ENCODE measurements at places on chromosomes 11 and 22. TPM values are rescaled to one million over a fixed set of nuclear protein-coding genes. Genes with fewer than 3 reads are reported as not detected.

- H3K36me3 ChIP-seq = no peaks in the 10 kb centered on the region
- peak; percentile 62 for DNase-seq
- H3K27me3 ChIP-seq = no peaks in the 10 kb centered on the region
- H3K4me1 ChIP-seq = no peaks in the 10 kb centered on the region
These were observed 5.6 kb upstream of the KCTD17 start for GRCh38 chr22:37045958-37046357.

- DNase-seq = peak; percentile 99
- no peaks in the 10 kb centered on the region for H3K4me1 ChIP-seq
- H3K36me3 ChIP-seq = no peaks in the 10 kb centered on the region
- peaks cover 59% of the 10 kb centered on the region for H3K27me3 ChIP-seq
- H3K27ac ChIP-seq = no peak overlapping the region
- H3K4me3 ChIP-seq = no peak overlapping the region
These were observed 26.2 kb upstream of the TPBGL start for GRCh38 chr11:75214411-75214821.

DNA sequence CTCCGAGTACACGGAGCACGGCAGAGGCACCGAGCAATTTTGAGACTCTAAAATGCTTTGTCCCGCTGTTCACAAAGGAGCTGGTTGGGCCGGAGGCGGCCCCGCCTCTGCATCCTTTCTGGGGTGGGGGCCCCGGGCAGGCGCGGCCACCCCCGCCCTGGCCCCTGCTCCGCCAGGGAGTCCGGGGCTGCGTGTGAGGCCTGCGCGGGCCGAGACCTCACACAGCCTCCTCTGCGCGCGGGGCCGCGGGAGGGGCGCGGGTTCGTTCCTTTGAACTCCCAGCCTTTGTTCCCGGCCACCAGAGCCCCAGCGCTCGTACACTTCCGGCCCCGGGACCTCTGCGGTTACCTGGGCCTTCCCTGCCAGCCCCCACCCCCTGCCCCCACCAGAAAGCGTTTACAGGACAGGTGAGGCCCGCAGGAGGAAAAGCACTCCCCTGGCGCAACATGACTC lies 1.6 kb downstream of the FGF19 start:
- H3K4me3 ChIP-seq = no peak overlapping the region
- no peak overlapping the region for H3K27ac ChIP-seq

- peaks cover 3% of the 10 kb centered on the region for H3K4me1 ChIP-seq
- no peaks in the 10 kb centered on the region for H3K27me3 ChIP-seq
- peak; percentile 91 for DNase-seq
- H3K4me3 ChIP-seq = no peak overlapping the region
These were observed 533 bp downstream of the ELF5 start for GRCh38 chr11:34512840-34513681.

DNA sequence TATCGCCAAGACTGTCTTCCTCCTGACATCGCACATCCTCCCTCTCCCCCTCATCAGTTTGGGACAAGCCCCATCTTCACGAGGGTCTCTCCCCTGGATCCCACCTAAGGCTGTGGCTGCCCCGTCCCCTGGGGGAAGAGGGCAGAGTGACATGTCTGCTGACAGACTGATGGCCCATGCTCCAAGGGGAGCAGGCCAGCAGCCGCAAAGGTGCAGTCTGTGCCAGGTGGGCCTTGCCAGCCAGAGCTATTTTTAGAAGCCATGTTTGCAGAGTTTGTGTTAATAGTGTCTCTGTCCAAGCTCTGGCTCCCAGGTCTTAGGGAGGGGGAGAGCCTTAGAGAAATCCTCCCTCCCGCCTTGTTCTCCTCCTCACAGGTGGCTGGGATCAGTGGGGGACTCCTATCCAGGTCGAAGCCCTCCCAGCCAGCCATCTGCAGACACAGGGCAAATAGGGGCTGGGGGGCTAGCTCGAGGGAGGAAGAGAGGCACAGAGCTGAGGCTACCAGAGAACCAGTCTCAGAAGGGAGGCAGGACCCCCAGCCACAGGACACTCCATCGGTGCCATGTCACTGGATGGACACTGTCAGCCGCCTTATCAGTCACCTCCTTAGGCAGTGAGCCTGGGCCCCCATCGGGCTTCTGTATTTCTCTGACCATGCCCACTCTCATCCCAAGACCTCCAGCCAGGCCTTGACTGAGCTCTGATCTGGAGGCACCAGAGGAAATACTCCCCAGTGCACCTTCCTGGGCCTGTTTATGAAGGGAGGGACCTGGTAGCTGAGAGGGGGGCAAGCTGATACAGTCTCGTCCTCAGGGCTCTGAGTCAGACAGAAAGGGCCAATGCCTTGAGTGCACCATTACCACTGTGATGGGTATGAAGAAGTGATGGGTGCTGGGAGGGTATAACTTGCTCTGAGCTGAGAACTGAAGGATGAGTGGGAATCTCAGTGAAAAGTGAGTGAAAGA lies 49.3 kb downstream of the CHRDL2 start:
- no peaks in the 10 kb centered on the region for H3K36me3 ChIP-seq
- H3K27me3 ChIP-seq = peaks cover 13% of the 10 kb centered on the region
- no peaks in the 10 kb centered on the region for H3K4me1 ChIP-seq
- no peak overlapping the region for H3K4me3 ChIP-seq
- peak; percentile 37 for DNase-seq

- peak; percentile 82 for DNase-seq
- no peak overlapping the region for H3K4me3 ChIP-seq
- peak overlapping the region; percentile 89 for H3K27ac ChIP-seq
These were observed 71.3 kb downstream of the TSPAN18 start for GRCh38 chr11:44797886-44798606.

Gene OSBP2
- 13.2 TPM for total RNA-seq

Gene SCGB2A2
- total RNA-seq = not detected

Gene GAL3ST3
- 7.4 TPM for total RNA-seq

Gene TUB
- total RNA-seq = 15.8 TPM

DNA sequence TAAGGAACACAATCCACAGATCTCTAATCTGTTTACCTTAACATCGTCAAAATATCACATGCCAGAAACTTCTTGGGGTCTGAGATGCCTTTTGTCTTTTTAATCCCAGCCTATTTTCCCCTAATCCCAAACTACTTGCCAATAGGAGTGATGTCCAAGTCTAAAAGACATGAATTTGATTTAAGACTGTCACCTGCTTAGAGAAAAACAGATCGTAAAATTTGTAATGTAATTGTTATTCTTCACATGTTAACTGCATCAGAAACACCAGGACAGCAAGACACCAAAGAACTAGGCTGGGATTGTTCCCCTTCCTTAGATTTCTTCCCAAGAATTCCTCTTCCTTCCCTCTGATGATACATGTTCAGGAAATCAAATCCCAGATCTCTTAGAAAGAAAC lies 198.1 kb upstream of the ARHGAP20 start:
- H3K4me3 ChIP-seq = no peak overlapping the region
- no peak for DNase-seq
- no peak overlapping the region for H3K27ac ChIP-seq
- peaks cover 7% of the 10 kb centered on the region for H3K4me1 ChIP-seq
- no peaks in the 10 kb centered on the region for H3K36me3 ChIP-seq

- no peak overlapping the region for H3K4me3 ChIP-seq
- DNase-seq = peak; percentile 10
- no peaks in the 10 kb centered on the region for H3K27me3 ChIP-seq
These were observed 814.8 kb downstream of the BRD1 start for GRCh38 chr22:49012712-49013395.

Gene OTOG
- total RNA-seq = 0.95 TPM

DNA sequence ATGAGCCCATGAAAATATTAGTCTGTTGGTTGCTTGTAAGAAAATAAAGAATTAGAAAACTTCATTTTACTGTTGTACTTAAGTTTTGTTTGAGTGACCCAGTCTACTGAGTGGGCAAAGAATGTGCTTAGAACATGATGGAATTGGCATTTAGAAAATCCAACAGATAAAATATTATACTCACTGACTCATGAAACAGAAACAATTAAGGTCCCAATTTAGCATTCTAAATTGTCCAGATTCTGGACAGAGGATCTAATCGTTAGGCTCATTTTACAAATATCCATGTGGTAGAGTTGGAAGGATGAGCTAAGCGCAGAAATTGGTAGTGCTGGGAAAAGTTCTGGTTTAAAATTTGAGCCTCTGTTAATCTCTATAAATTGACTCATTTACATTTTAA lies 45.4 kb downstream of the METTL15 start:
- H3K4me3 ChIP-seq = no peak overlapping the region
- H3K27me3 ChIP-seq = no peaks in the 10 kb centered on the region
- H3K4me1 ChIP-seq = no peaks in the 10 kb centered on the region
- no peak for DNase-seq

DNA sequence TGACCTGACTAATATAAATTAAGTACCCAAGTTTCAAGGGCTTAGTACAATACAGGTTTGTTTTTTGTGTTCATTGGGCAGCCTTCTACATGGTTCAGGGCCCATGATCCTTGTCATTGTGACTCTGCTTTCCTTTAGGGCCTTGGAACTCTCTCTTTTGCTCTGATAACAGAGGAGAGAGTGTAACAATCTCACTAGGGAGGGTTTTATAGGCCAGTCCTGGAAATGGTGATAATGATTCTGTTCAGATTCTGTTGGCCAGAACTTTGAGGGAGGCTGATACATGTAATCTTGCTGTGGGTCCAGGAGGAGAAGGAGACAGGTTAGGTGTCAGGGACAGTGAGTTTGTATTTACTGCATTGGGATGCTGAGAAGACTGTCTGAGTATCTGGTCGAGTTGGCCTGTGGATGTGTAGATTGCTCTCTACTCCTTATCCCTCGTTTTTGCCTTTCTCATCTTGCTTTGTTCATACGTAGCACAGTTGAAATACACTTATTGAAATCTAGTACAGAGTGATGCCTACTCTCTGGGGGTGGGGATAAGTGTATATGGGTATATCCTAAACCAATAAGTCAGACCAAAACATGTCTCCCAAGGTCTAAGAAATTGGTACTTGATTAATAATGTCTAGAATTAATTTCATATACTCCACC lies 37.5 kb upstream of the HEPHL1 start:
- no peak for DNase-seq
- H3K4me3 ChIP-seq = no peak overlapping the region
- no peaks in the 10 kb centered on the region for H3K36me3 ChIP-seq
- peaks cover 5% of the 10 kb centered on the region for H3K27me3 ChIP-seq
- peaks cover 3% of the 10 kb centered on the region for H3K4me1 ChIP-seq
- no peak overlapping the region for H3K27ac ChIP-seq

DNA sequence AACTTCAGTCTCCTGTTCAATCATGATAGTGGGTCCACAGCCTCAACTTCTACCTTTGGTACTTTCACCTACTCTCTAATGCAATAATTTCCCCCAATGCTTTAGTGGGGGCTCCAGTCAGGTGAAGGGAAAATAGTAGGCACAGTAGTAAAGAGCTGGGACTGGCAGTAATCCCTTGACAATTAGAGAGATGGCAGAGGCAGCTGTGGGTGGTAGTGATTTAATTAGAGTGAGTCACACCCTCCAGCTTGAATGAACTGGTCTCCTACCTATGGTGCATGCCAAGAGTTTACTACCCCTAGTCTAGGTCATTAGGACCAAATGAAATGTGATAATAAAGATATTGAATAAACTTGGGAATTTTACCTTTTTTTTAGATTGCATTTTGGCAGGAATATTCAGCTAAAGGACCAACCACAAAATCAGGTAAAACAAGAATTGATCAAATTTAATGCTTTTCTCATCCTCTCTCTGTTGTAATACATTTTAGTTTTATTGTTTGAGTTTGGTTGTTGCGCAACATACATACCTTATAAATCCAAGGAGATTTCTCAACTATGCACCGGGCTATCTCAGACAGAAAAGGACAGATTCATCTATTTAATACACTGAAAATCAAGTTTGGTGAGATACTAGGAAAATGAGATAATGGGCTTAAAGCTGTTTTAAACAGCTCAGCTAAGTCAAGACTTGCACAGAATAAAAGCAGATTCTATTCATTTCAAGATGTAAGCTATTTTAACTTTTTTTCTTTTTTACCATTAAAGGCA lies 9.0 kb downstream of the PRRG4 start:
- H3K4me1 ChIP-seq = no peaks in the 10 kb centered on the region
- no peaks in the 10 kb centered on the region for H3K36me3 ChIP-seq
- DNase-seq = no peak

DNA sequence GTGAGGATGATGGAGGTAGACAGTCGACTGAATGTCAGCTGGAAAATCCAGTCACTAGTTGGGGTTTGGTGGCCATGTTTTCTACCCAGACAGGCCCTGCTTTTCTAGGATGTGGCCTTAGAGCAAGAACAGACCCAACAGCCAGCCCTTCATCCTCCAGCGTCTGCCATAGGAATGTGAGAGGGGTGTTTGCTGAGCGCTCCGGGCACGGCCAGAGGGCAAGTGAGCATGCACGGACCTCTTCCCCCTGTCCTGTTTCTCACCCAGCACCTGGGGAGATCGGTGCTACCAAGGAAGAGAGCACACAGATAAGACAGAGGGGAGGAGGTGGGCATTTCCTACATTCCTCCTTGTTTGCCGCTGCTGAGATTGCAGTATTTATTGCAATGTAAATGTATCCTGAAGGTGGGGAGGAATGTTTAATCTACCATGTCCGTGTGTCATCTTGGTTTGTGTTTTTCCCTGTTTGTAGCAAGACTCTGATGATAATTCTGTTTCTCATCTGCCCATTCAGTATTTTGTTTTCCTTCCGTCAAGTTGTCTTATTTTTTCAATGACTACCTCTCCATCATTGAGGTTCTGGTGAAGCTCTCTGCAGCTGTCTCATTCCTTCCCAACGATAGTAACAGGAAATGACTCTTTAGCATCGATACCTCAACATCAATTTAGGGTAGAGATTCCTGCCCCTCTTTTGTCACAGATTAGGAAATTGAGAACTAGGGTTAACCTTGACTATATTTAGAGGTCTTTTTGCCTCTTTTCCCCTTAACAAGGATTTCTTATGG lies 4.9 kb upstream of the ATF4 start:
- H3K4me3 ChIP-seq = no peak overlapping the region
- no peak for DNase-seq
- H3K4me1 ChIP-seq = no peaks in the 10 kb centered on the region
- H3K27me3 ChIP-seq = no peaks in the 10 kb centered on the region
- H3K27ac ChIP-seq = no peak overlapping the region

DNA sequence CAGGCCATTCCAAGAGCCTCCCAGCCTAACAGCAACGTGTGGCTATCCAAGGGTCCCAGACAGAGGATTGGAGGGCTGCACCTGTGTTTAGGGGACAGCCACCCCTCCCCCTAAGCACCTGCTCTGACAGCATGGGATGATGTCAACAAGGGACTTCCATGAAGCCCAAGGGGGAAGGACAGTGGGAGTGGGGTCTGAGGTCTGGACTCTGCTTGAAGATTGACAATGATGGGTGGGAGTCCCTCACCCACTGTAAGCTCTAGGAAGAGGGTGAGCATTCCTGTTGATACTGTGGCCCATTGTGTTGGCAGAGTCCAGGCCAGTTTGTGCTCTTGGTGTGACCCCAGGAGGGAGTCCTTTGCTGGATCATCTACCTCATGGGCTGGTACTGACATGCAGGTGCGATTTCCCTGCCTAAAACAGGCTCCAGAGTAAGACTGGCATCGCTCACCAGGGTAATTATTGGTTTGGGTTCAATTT lies 46.9 kb upstream of the TUB start:
- peaks cover 14% of the 10 kb centered on the region for H3K27me3 ChIP-seq
- no peak for DNase-seq
- no peak overlapping the region for H3K4me3 ChIP-seq
- no peaks in the 10 kb centered on the region for H3K4me1 ChIP-seq
- H3K27ac ChIP-seq = no peak overlapping the region
